Uterine smooth muscle cell (primary cell): ENCODE measurements at places on chromosomes 5 and 9. TPM values are rescaled to one million over a fixed set of nuclear protein-coding genes. Genes with fewer than 3 reads are reported as not detected.

The PTPRD gene
- total RNA-seq = 8.9 and 13.2 TPM in 2 replicates

The SUSD3 gene
- total RNA-seq = 14.2 and 19.4 TPM in 2 replicates

The TRIP13 gene
- 15.0 and 86.3 TPM in 2 replicates for total RNA-seq

The PAEP gene
- not detected in 2 replicates for total RNA-seq

The NIM1K gene
- total RNA-seq = 1.2 and 1.7 TPM in 2 replicates

The DNAJC18 gene
- total RNA-seq = 4.1 and 8.7 TPM in 2 replicates

The ARID3C gene
- total RNA-seq = 0.12 and 0.22 TPM in 2 replicates

The GBGT1 gene
- 3.1 and 3.2 TPM in 2 replicates for total RNA-seq
